ENCODE measurements at places on chromosomes 1 and 21. TPM values are rescaled to one million over a fixed set of nuclear protein-coding genes. Genes with fewer than 3 reads are reported as not detected.

GRCh38 chr1:27010226-27010994, 2.2 kb downstream of the TENT5B start:
- H3K27me3 ChIP-seq, result no peaks in the 10 kb centered on the region
- H3K4me1 ChIP-seq, result peaks cover 19% of the 10 kb centered on the region
- peak overlapping the region; percentile 51 for H3K4me3 ChIP-seq
- H3K36me3 ChIP-seq, result no peaks in the 10 kb centered on the region
- peak overlapping the region; percentile 80 for H3K27ac ChIP-seq

DNA sequence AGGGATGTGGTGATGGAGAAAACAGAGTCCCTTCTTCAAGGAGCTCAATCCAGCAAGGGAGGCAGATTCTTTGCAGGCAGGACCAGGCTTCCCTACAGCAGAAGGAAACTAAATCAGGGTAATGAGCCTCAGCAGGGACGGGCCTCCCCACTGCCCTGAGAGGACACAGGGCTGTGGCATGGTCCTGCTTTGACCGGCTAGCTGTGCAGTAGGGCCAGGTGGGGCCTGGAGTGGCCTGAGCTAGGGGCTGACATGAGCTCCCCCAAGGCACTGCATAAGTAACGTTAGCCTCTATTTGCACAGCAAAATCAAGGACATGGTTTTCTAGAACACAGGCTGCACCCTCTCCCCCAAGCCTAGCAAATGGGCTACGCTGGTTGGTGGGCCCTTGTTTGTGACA, 162.9 kb downstream of the RYR2 start:
- no peak for DNase-seq
- no peaks in the 10 kb centered on the region for H3K27me3 ChIP-seq
- H3K27ac ChIP-seq, result no peak overlapping the region
- H3K36me3 ChIP-seq, result no peaks in the 10 kb centered on the region
- H3K4me3 ChIP-seq, result no peak overlapping the region

DNA sequence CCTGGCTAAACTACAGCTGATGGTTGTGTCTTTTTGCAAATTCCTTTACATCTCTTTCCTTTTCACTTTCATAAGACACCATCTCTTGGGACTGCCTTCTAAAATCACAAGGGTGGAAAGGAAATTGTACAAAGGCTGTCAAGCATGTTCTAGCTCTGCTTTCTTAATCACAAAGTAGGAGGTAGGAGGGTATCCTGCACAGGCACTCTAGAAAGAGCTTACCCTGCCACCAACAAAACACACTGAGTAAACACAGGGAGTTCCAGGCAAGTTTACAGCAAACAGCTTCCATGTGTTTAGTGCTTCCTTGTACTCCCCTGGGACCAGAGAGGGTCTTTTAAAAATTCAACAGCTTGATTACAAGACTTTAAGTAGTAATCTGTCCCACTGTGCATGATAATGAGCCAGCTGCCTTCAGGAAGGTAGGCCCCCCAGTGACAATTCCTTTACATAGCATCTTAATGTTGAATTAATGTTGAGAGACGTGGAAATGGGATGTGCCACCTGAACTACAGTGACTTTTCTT, 2.4 kb downstream of the PLPP3 start:
- no peak for DNase-seq
- H3K27ac ChIP-seq, result peak overlapping the region; percentile 96

GRCh38 chr1:228166170-228166936, 749 bp downstream of the IBA57 start:
- DNase-seq, result peak; percentile 79
- H3K27ac ChIP-seq, result peak overlapping the region; percentile 97
- no peaks in the 10 kb centered on the region for H3K36me3 ChIP-seq
- H3K4me3 ChIP-seq, result peak overlapping the region; percentile 61
- peaks cover 20% of the 10 kb centered on the region for H3K4me1 ChIP-seq

- H3K27ac ChIP-seq, result peak overlapping the region; percentile 93
- H3K36me3 ChIP-seq, result no peaks in the 10 kb centered on the region
- H3K4me3 ChIP-seq, result peak overlapping the region; percentile 70
- DNase-seq, result peak; percentile 35
- peaks cover 44% of the 10 kb centered on the region for H3K4me1 ChIP-seq
Observed at GRCh38 chr1:43367026-43367903, 546 bp downstream of the ELOVL1 start.

GRCh38 chr21:36551731-36552433, 72.0 kb upstream of the CLDN14 start:
- H3K27ac ChIP-seq, result no peak overlapping the region
- no peaks in the 10 kb centered on the region for H3K4me1 ChIP-seq
- no peak for DNase-seq
- H3K27me3 ChIP-seq, result peaks cover 11% of the 10 kb centered on the region

GRCh38 chr1:182890927-182891610, 51.9 kb downstream of the DHX9 start:
- no peak for DNase-seq
- H3K4me1 ChIP-seq, result no peaks in the 10 kb centered on the region
- no peak overlapping the region for H3K27ac ChIP-seq
- no peaks in the 10 kb centered on the region for H3K36me3 ChIP-seq

DNA sequence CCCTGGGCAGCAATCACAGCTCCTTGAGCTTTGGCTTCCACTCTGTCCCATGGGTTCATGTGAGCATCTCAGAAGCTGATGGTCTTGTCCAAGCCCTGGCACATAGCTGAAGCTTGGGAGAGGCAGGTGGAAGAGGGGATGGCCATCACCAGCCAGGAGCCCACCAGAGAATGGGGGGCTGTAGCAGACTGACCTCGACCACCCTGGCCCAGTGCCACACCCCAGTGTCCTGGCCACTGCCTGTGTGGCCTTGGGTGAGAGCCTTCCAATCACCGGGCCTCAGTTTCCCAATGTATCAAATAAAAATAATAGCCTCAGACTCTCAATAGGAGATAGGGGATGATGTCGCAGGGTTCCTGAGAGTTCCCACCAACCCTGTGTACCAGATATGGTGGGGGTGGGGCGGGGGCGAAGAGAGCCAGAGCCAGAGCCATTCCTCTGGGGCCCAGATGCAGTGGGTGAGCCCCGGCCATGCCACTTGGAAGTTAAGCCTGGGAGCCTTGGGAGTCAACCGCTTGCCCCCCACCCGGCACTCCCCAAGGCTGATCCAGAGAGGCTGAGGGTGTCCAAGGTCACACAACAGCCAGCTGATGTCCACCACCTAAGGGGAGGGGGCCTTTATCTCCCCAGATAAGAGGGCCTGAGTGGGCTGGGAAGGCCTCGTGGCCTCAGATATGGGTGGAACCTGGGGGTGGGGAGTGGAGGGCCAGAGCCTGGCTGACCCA, 9.3 kb upstream of the EDN2 start:
- peaks cover 15% of the 10 kb centered on the region for H3K4me1 ChIP-seq
- H3K36me3 ChIP-seq, result no peaks in the 10 kb centered on the region
- no peak for DNase-seq
- H3K27ac ChIP-seq, result no peak overlapping the region
- H3K4me3 ChIP-seq, result no peak overlapping the region

- no peak overlapping the region for H3K4me3 ChIP-seq
- peaks cover 11% of the 10 kb centered on the region for H3K4me1 ChIP-seq
- peak; percentile 84 for DNase-seq
- H3K36me3 ChIP-seq, result no peaks in the 10 kb centered on the region
- no peaks in the 10 kb centered on the region for H3K27me3 ChIP-seq
Observed at GRCh38 chr1:209651138-209651587, 1.1 kb downstream of the LAMB3 start.

GRCh38 chr1:231144416-231145193, 17.3 kb upstream of the TRIM67 start:
- no peak overlapping the region for H3K27ac ChIP-seq
- no peaks in the 10 kb centered on the region for H3K4me1 ChIP-seq
- no peak overlapping the region for H3K4me3 ChIP-seq
- no peaks in the 10 kb centered on the region for H3K36me3 ChIP-seq

GRCh38 chr1:187891993-187892682, 1063.4 kb downstream of the PLA2G4A start:
- no peak for DNase-seq
- H3K4me3 ChIP-seq, result no peak overlapping the region
- H3K27ac ChIP-seq, result no peak overlapping the region
- H3K36me3 ChIP-seq, result no peaks in the 10 kb centered on the region
- H3K27me3 ChIP-seq, result no peaks in the 10 kb centered on the region

- no peaks in the 10 kb centered on the region for H3K27me3 ChIP-seq
- no peaks in the 10 kb centered on the region for H3K36me3 ChIP-seq
- H3K4me3 ChIP-seq, result no peak overlapping the region
- DNase-seq, result no peak
- H3K4me1 ChIP-seq, result peaks cover 5% of the 10 kb centered on the region
- H3K27ac ChIP-seq, result no peak overlapping the region
Observed at GRCh38 chr1:18998016-18998724, 41.7 kb upstream of the IFFO2 start.

The F13B gene
- total RNA-seq, result not detected

The FCGR1A gene
- not detected for total RNA-seq
